ENCODE measurements at places on chromosomes 16 and 17. TPM values are rescaled to one million over a fixed set of nuclear protein-coding genes. Genes with fewer than 3 reads are reported as not detected.

Gene PLD6
- total RNA-seq: 5.0 TPM

Gene NPIPA2
- 5.1 TPM for total RNA-seq

Gene EFCAB13
- total RNA-seq: 88.4 TPM

Gene PPP1R9B
- total RNA-seq: 217 TPM

Gene RAB11FIP3
- total RNA-seq: 60.6 TPM

Gene KRTAP9-4
- total RNA-seq: not detected

Gene HOXB8
- not detected for total RNA-seq

Gene CA4
- total RNA-seq: not detected

Gene DOC2B
- not detected for total RNA-seq

DNA sequence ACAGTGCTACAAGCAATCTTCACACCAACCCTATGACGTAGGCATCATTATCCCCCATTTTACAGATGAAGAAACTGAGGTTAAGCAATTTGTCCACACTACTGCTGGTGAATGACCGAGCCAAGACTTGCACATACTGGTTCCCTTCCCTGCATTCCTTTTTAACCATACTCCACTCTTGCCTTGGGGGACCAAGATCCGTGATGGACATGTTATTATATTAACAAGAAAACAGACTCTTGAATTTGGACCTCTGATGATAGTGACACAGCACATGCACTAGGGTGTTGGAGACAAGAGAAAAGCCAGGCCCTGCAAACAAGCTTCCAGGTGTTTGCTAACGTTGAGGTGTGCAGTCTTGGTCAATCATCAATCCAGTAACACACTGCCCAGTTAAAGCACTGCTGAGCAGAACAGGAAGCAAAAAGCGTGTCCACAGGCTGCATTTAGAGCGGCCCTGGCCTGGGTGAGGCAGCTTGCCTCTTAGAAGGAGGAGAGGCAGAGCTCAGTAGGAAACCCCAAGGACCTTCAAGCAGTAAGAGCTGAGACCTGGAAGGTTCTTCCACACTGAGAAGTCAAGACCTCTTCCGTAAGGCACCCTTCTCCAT, 36.7 kb downstream of the HNF1B start:
- H3K4me3 ChIP-seq: no peak overlapping the region
- H3K27ac ChIP-seq: no peak overlapping the region
- H3K4me1 ChIP-seq: no peaks in the 10 kb centered on the region
- no peaks in the 10 kb centered on the region for H3K36me3 ChIP-seq
- no peak for DNase-seq

GRCh38 chr17:28533091-28533807, 19.2 kb downstream of the UNC119 start:
- H3K4me1 ChIP-seq: no peaks in the 10 kb centered on the region
- no peaks in the 10 kb centered on the region for H3K36me3 ChIP-seq
- no peaks in the 10 kb centered on the region for H3K27me3 ChIP-seq
- no peak for DNase-seq

GRCh38 chr16:26161461-26162180, 469.9 kb downstream of the HS3ST4 start:
- H3K27me3 ChIP-seq: no peaks in the 10 kb centered on the region
- H3K27ac ChIP-seq: no peak overlapping the region
- no peaks in the 10 kb centered on the region for H3K36me3 ChIP-seq
- no peak overlapping the region for H3K4me3 ChIP-seq

- DNase-seq: no peak
- H3K36me3 ChIP-seq: peaks cover 37% of the 10 kb centered on the region
- H3K27me3 ChIP-seq: no peaks in the 10 kb centered on the region
- no peak overlapping the region for H3K27ac ChIP-seq
Measured at GRCh38 chr17:82598256-82599119, 49.8 kb downstream of the WDR45B start.

DNA sequence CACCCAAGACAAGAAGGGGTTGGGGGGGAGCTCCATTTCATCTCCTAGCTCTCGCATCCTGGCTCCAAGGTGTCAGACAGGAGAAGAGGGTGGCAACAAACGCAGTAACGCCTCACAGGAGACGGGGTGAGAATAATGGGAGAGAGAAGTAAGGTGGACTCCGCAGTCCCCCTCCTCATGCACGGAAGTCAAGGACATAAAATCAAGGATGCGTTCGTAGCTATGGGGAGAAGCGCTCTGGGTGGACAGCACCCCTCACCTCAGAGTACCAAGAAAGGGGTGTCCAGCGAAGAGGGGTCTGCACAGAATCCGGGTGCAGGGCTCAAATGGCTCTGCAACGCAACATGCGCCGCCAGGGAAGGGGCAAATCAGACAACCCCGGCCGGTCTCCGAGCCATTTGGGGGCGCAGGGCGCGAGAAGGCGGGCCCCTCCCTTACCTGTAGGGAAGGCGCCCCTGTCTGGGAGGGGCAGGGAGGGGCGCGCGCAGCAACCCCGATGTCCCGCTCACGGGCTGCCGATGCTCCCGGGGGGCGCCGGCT, 555 bp downstream of the HDAC5 start:
- H3K36me3 ChIP-seq: peaks cover 1% of the 10 kb centered on the region
- peak overlapping the region; percentile 98 for H3K4me3 ChIP-seq
- H3K4me1 ChIP-seq: peaks cover 26% of the 10 kb centered on the region

DNA sequence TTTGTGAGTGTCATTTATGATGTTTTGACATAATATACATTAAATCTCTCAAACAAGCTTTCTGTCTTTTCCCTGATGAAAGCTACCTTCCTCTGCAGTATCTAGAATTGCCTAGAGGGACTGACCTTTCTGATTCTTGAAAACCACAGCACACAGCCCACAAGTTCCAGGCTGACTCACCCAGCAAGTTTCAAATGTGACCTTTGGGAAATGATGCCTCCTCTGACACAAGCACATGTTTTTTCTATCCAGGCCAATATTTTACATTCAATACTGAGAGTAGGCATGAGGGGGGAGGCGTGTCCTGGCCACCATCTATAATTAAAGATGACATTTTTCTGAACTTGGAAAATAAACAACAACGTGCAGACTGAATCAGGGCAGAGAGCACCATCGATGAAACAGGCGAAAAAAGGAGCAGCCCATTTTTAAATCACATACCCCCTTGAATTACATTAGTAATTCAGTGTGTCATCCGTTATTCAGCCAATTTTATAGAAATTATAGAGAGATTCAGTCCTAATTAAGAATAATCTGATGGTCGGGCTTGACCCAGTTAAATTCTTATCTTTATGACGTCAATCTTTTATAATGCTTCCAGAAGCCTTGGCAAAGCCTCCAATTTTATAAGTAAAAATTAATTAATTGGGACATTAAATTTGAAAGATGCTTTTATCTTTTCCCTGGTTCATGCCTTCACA, 292.6 kb upstream of the CDH11 start:
- no peaks in the 10 kb centered on the region for H3K4me1 ChIP-seq
- H3K27ac ChIP-seq: no peak overlapping the region
- no peaks in the 10 kb centered on the region for H3K36me3 ChIP-seq
- no peak for DNase-seq
- no peak overlapping the region for H3K4me3 ChIP-seq

GRCh38 chr16:27526180-27526579, 23.5 kb downstream of the GTF3C1 start:
- no peaks in the 10 kb centered on the region for H3K4me1 ChIP-seq
- no peak for DNase-seq
- H3K27ac ChIP-seq: no peak overlapping the region

GRCh38 chr17:7294614-7295153, at the start of gene YBX2:
Gene YBX2 (minus strand): TSS chr17:7294639. CDS start chr17:7294500, 139 bp downstream.
- peak within 1 kb of the TSS; percentile 41 for H3K4me3 ChIP-seq
- H3K4me1 ChIP-seq: peaks cover 28% of the 10 kb centered on the region
- H3K27ac ChIP-seq: no peak within 1 kb of the TSS
- peaks cover 57% of the 10 kb centered on the region for H3K27me3 ChIP-seq

DNA sequence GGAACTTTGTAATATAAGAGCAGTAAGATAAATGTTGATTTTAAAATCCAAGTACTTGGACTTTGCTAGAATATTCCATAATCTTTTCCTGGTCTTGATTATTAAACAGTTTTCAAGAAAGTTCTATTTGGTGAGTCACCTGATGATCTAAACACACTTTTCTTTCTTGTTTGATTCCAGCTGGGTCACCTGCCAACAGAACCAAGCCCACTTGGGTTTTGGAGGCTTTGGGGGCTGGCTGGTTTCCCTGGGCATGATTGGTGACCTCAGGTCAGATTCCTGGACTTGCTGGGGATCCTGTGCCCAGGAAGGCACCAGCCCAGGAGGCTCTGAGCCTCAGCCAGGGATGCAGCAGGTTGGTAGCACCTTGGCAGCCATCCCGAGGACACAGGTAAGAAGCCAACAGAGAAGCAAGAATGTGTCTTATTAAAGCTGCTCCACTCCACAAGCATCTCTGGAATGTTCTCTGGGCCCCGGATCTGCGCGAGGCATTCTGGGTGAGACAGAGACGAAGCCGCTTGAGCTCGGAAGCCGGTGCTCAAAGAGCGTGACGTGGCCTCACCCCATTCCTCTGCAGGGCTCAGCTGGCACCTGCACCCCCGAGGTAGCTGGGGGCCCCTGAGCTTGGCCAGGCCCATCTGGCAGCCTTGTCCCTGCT, 3.1 kb upstream of the TEX19 start:
- H3K36me3 ChIP-seq: no peaks in the 10 kb centered on the region
- H3K4me1 ChIP-seq: peaks cover 18% of the 10 kb centered on the region
- H3K4me3 ChIP-seq: no peak overlapping the region
- no peak overlapping the region for H3K27ac ChIP-seq

- H3K36me3 ChIP-seq: peaks cover 9% of the 10 kb centered on the region
- no peak for DNase-seq
- no peaks in the 10 kb centered on the region for H3K4me1 ChIP-seq
- H3K4me3 ChIP-seq: no peak overlapping the region
Measured at GRCh38 chr17:64533784-64534183, 27.0 kb downstream of the CEP95 start.

DNA sequence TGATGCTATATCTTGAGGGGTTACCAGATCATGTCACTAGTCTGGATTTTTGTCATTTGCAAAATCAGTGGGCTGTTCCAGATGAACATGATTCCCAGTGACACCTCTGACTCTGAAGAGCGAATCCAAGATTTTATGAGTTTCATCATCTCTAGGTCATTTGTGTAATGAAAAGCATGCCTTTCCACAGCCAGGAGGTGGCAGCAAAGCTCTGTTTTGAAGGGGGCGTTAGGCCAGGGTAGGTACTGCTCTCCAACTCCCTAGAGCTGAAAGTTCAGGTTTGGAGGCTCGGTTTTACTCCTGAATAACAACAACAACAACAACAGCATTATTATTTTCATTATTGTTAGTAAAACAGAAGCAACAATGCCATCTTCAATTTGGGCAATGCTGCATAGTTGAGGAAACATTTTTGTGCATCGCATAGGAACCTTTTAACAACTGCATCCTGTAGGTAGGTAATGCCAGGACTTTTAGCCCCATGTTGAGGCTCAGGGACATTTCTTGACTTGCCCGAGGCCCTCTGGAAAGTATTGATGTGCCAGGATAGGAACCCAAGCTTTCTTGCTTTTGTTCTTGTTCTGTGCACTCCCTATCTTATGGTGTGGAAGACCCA, 77.0 kb downstream of the MYH13 start:
- no peak overlapping the region for H3K27ac ChIP-seq
- H3K4me3 ChIP-seq: no peak overlapping the region
- peak; percentile 25 for DNase-seq
- no peaks in the 10 kb centered on the region for H3K36me3 ChIP-seq

GRCh38 chr17:3009411-3009920, 53.9 kb downstream of the OR1D5 start:
- H3K4me3 ChIP-seq: no peak overlapping the region
- DNase-seq: no peak
- peaks cover 14% of the 10 kb centered on the region for H3K4me1 ChIP-seq
